Right lung (tissue), 10 donors: ENCODE measurements at places on chromosomes 3 and 15.

DNA sequence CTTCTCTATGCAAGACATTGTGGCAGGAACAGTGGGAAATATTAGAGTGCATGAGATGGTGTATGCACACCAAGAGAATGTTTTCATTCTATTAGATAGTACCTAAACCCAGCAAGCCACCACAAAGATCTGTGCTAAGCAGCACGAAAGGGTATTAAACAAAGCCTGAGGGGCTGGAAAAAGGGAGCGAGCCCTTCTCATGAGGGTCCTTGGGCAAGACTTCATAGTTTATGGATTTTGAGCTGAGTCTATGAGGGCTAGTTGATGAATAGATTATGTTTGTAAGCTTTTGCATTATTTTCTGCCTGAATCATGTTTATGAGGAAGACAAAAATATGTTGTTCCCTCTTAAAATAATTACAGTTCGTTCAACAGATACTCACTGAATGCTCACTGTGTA is 9.4 kb upstream of the ACTC1 start:
- no peak for DNase-seq

DNA sequence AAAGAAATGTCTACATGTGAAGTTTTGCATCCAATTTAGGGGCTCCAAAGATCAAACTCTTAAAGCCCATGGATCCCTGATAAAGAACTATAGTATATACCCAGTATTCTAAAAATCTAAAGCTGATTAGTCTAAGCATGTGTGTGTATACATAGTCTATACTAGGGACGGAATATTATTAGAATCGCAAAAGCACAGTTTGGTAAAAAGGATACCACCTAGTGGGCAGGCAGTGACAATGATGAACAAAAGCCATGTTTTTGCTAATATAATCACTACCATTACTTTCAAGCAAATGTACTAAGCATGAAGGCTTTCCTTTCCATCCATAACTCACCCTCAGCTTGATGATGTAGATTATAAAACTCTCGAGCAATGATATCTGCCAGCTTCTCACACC is 16.5 kb downstream of the POLQ start:
- DNase-seq: no peak

DNA sequence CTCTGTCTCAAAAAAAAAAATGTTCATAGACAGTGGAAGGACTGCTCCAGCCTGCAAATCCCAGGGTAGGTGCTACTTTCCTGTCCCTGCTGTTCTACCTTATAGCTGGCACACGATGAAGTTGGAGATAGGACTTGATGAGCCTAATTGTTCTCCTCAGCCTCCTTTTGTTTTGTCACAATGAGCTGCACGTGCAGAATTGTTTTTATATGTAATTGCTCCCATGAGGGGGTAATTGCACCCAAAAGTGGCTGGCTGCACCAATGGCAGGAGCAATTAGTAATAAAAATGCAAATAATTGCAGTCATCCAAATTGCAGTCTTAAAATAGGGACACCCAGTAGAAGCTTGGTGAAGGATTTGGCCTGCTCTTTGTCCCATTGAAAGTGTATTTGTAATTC is 63.0 kb upstream of the PFN2 start:
- no peak for DNase-seq

GRCh38 chr3:191356631-191357439 is 26.5 kb upstream of the UTS2B start:
- no peak for DNase-seq

GRCh38 chr3:160812304-160812703 is 56.3 kb downstream of the PPM1L start:
- no peak for DNase-seq

DNA sequence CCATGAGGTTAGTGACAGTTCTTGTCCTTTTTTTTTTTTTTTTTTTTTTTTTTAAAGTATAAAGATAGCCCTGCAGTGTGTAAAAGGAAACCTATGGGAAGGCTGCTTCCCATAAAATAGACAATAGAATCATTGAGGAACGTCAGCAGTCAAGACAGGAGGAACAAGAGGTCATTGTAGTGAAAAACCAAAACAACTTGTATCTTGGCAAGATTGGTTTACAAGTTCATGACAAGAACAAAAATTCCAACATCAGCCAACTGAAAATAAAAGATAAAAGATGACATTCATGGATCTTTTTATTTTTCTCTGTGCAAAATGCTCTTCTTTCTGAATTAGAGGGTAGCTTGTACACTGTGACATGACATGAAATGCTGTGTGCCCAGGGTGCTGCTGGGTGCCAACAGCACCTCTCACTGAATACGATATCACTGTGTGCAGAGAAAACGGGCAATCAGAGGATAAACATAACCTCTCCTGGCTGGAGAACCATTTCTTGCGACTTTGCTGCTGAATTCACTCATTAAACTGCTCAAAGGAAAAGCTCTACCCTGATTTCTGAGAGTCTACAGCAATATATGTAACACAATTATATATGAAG is 30.1 kb upstream of the IP6K2 start:
- DNase-seq: no peak

- no peak for DNase-seq
These were observed 31.7 kb downstream of the TMEM212 start for GRCh38 chr3:171874879-171875278.

DNA sequence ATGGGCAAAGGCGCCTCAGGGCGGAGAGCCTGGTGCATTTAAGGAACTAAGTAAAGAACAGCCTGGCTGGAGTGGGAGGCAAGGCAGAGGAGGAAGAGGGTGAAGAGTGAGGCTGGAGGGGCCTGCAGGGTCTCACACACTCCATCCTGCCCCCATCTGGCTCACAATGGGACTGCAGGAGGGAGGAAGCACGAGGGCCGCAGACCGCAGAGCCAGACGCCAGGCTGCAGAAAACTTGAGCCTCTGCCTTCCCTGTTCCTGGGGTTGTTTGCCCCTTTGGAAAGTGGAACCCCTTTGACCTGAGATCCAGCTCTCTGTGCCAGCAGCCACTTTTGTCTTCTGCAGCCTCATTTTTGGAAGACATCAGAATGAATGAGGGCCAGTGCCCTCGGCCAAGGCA is 138.0 kb downstream of the SRGAP3 start:
- no peak for DNase-seq

DNA sequence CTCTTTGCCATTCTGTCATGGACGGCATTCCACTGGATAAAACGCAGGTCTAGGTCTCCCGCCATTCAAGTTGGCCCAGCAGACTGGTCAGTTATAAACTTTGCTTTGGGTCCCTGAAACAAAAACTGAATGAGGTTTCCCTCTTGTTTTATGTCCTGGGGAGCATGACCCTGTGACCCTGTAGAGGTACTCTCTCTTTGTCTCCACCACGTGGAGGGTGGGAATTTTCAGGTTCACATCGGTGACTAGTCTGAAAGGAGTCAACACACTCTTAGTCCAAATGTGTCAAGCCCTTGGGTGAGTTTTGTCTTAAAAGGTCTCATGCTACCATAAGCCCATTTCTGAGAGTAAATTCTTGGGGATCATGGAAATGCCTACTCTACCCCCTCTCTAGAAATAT is 139.9 kb downstream of the PLCH1 start:
- DNase-seq: no peak
